ENCODE measurements at places on chromosomes 3 and 15. TPM values are rescaled to one million over a fixed set of nuclear protein-coding genes. Genes with fewer than 3 reads are reported as not detected.

The CFAP100 gene
- total RNA-seq, result 16.6 TPM

The MME gene
- 7.5 TPM for total RNA-seq

The NEK10 gene
- total RNA-seq, result 12.5 TPM

The GOLGA8G gene
- not detected for total RNA-seq

The CFAP20DC gene
- total RNA-seq, result 1.7 TPM

The KAT2B gene
- 41.8 TPM for total RNA-seq

The GOLGA8S gene
- 1.1 TPM for total RNA-seq

The ARPIN gene
- total RNA-seq, result 16.1 TPM

The TP63 gene
- total RNA-seq, result 3.9 TPM

DNA sequence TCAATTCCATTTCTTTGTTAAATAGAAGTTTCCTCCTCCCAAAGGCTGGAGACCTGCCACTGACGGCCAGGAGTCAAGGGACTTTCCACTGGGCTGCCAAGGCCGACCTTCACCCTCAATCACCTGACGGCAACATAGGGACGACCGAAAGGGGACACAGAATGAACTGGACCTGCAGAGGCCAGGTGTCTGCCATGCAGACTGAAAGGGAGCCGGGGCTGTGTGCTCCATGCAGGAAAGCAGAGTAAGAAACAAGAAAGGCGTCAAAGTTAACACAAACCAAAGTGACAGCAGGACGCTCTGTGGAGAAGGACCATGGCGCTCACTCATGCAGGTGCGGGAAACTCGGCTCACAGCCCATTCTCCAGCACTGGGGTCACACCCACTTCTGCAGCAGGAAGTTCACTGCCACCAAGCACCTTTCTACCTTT lies 26.1 kb downstream of the ZXDC start:
- no peak overlapping the region for H3K27ac ChIP-seq
- no peaks in the 10 kb centered on the region for H3K27me3 ChIP-seq
- peaks cover 6% of the 10 kb centered on the region for H3K4me1 ChIP-seq
- peaks cover 47% of the 10 kb centered on the region for H3K36me3 ChIP-seq
- H3K4me3 ChIP-seq, result no peak overlapping the region

GRCh38 chr15:66095871-66096687 lies 157.5 kb downstream of the MEGF11 start:
- H3K36me3 ChIP-seq, result no peaks in the 10 kb centered on the region
- H3K27ac ChIP-seq, result no peak overlapping the region
- H3K27me3 ChIP-seq, result no peaks in the 10 kb centered on the region
- no peak for DNase-seq
- no peak overlapping the region for H3K4me3 ChIP-seq

DNA sequence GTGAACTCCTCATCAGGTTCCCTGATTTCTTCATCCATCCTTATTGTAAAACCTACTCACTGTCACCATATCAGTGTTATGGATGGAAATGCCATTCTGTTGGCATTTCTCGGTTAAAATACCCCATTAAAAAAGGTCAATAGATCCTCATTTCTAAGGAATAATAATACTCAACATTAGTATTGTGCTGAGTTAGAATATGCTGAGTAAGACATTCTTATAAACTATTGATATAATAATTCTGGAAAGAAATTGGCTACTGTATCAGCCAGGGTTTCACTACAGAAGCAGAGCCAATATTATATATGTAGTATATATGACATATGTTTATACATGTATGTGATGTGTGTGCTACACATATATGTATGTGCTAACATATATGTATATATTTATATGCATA lies 95.4 kb upstream of the KCNH8 start:
- no peak overlapping the region for H3K27ac ChIP-seq
- H3K36me3 ChIP-seq, result no peaks in the 10 kb centered on the region
- no peaks in the 10 kb centered on the region for H3K4me1 ChIP-seq
- H3K27me3 ChIP-seq, result no peaks in the 10 kb centered on the region
- H3K4me3 ChIP-seq, result no peak overlapping the region

DNA sequence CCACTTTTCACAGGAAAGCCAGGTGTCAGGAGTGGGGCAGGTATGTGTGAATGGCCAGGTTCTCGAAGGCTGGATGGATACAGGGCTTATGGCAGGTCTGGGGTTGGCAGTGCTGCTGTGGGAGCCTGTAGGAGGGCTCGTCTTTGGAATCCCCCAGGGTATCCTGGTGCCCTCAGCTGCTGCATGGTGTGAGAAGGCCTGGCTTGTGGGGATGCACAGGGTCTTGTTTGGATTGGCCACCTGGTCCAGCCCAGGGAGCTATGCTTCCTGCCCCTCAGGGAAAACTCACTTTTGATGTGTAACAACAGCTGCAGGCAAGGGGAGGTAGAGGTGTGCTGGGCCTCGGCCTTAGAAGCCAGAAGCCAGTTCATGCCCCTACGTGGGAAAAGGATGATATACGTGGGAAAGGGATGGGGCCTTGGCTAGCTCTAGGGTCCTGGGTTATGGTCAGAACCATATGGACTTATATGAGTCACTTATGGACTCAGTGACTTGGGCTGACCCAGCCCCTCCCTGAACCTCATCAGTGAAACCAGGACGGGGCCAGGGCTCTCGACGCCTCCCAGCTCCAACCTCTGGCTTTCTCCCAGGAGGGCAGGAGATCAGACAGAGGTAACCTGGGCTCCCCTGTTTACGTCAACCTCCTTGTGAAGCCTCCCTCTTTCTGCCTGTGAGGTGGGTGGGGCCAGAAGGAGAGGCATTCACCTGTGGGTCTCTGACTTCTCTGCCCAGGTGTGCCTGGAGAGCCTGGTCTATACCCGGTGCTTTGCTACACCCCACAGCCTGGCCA lies 37.8 kb upstream of the CSPG4 start:
- no peak overlapping the region for H3K4me3 ChIP-seq
- no peaks in the 10 kb centered on the region for H3K36me3 ChIP-seq
- H3K27ac ChIP-seq, result no peak overlapping the region
- H3K4me1 ChIP-seq, result no peaks in the 10 kb centered on the region

- H3K27me3 ChIP-seq, result no peaks in the 10 kb centered on the region
- H3K36me3 ChIP-seq, result no peaks in the 10 kb centered on the region
- no peak overlapping the region for H3K4me3 ChIP-seq
- no peak overlapping the region for H3K27ac ChIP-seq
Measured at GRCh38 chr3:193822492-193823212, 229.6 kb downstream of the OPA1 start.

GRCh38 chr15:22966321-22967083 lies 13.7 kb downstream of the CYFIP1 start:
- peaks cover 19% of the 10 kb centered on the region for H3K4me1 ChIP-seq
- no peak overlapping the region for H3K27ac ChIP-seq
- H3K4me3 ChIP-seq, result no peak overlapping the region
- H3K36me3 ChIP-seq, result no peaks in the 10 kb centered on the region
- H3K27me3 ChIP-seq, result no peaks in the 10 kb centered on the region

DNA sequence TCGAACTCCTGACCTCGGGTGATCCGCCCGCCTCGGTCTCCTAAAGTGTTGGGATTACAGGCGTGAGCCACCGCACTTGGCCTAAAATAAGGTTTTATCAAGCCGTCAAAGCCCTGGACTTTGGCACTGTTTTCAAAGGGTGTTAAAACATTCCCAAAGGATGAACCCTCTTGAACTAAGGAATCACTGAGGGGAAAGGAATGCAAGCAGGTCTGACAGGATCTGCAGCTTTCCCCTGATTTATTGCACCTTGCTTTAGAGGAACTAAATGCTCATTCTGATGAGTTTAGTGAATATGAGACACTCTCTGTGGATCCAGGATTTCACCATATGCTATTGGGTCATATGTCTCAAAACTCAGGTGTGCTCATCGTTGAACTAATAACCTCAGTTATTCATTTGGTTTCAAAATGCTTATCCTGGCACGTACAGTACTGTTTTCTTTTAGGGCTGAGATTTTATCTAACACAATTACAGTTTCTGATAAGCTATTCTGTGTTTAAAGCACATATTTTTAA lies 63.0 kb upstream of the TSC22D2 start:
- peaks cover 5% of the 10 kb centered on the region for H3K4me1 ChIP-seq
- no peak overlapping the region for H3K4me3 ChIP-seq
- no peak overlapping the region for H3K27ac ChIP-seq
- no peaks in the 10 kb centered on the region for H3K27me3 ChIP-seq
- no peak for DNase-seq
- H3K36me3 ChIP-seq, result no peaks in the 10 kb centered on the region

- H3K4me3 ChIP-seq, result no peak overlapping the region
- H3K4me1 ChIP-seq, result no peaks in the 10 kb centered on the region
- H3K36me3 ChIP-seq, result no peaks in the 10 kb centered on the region
- H3K27me3 ChIP-seq, result no peaks in the 10 kb centered on the region
- no peak for DNase-seq
Measured at GRCh38 chr3:60142009-60142408, 1092.2 kb upstream of the CFAP20DC start.

- no peak for DNase-seq
- no peak overlapping the region for H3K4me3 ChIP-seq
- H3K27ac ChIP-seq, result no peak overlapping the region
- no peaks in the 10 kb centered on the region for H3K27me3 ChIP-seq
- peaks cover 7% of the 10 kb centered on the region for H3K36me3 ChIP-seq
- H3K4me1 ChIP-seq, result no peaks in the 10 kb centered on the region
Measured at GRCh38 chr3:5194801-5195509, 7.4 kb downstream of the EDEM1 start.

- no peaks in the 10 kb centered on the region for H3K4me1 ChIP-seq
- DNase-seq, result no peak
- no peaks in the 10 kb centered on the region for H3K27me3 ChIP-seq
- no peaks in the 10 kb centered on the region for H3K36me3 ChIP-seq
Measured at GRCh38 chr3:109927161-109927560, 589.8 kb upstream of the DPPA4 start.

GRCh38 chr3:131236421-131236820 lies 145.2 kb upstream of the NUDT16 start:
- H3K36me3 ChIP-seq, result no peaks in the 10 kb centered on the region
- DNase-seq, result no peak
- no peak overlapping the region for H3K27ac ChIP-seq
- no peak overlapping the region for H3K4me3 ChIP-seq

DNA sequence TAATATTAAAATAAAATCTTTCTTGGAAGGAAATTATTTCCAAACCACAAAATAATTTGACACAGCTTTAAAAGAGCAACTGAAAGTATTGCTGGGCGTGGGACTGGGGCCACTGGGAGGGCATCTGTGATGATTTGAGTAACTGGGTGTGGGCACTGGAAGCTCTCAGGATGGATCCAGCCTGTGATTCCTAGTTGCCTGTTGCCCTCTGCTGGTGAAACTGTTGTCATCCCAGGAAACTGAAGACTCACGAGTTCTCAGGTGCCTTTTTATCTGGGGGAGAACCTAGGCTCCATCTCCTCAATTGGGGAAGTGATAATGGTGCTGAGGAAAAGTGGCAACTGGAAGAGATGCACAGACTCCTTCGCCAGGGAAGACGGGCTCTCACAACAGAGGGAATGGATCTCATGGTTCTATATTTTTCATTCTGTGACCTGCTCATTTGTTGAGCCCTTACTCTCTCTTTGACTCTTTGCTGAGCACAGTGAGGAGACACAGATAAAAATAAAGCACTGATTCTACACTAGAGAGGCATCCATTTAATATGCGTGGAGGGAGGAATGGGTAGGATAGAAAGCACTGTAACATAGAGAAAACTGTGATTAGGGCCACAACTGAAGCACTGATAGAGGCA lies 61.6 kb downstream of the TPRG1 start:
- no peaks in the 10 kb centered on the region for H3K27me3 ChIP-seq
- H3K4me3 ChIP-seq, result no peak overlapping the region
- H3K4me1 ChIP-seq, result no peaks in the 10 kb centered on the region
- no peak overlapping the region for H3K27ac ChIP-seq
- no peaks in the 10 kb centered on the region for H3K36me3 ChIP-seq
- DNase-seq, result peak; percentile 90

DNA sequence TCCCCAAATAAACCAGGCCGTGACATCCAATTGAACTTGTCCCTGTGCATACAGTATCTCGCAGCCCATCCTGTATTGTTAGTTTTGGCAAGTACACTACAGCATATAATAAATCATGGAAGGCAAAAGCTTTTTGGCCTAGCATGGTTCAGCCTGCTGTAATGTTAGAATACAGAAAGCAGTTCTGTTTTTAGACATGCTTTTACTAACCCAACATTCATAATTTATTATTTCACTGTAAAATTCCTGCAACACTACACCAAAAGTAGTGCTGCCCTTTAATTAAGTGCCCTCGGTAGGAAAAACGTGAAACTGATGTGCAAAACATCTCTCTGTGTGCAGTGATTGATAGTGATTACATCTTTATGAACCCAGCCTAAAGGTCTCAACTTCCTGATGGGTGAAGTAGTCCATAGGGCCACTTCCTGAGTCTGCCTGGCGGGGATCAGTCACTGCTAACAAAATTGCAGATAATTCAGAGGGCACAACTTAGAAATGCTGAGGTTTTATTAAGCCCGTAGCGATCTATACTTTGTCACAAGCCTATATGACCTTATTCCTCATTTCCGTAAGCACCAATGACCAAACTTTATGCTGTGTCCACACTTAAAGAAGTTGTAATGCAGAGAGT lies 227.8 kb downstream of the CDIN1 start:
- no peak for DNase-seq
- H3K4me1 ChIP-seq, result no peaks in the 10 kb centered on the region
- H3K27me3 ChIP-seq, result no peaks in the 10 kb centered on the region
- no peak overlapping the region for H3K4me3 ChIP-seq
- no peak overlapping the region for H3K27ac ChIP-seq

DNA sequence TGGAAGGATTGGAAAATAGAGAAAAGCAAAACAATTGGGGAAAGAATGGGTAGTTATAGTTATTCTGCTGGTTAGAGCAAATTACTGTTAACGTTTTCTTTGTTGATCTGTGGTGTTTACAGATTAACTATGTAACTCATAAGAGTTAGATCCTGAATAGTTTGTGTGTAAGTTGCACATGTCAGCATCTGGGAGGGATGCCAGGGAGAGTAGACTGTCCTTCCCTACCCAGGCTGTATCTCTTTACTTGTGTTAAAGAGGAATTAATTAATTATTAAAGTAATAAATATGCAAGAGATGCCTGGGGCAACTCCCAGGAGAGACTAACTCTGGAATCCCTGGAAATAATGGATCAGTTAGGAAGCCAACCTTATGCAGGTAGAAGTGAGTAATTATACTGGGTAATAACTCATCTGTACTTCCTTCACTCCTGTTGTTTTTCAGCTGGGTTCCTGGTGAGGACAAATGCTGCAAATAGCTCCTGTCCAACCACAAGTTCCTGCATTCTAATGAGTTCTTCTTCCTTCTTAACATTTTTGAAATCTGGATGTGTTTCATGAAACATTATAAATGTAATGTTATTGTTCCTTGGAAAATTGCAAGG lies 18.9 kb downstream of the GHRL start:
- DNase-seq, result no peak
- H3K27ac ChIP-seq, result no peak overlapping the region
- H3K27me3 ChIP-seq, result no peaks in the 10 kb centered on the region
- H3K4me3 ChIP-seq, result no peak overlapping the region

DNA sequence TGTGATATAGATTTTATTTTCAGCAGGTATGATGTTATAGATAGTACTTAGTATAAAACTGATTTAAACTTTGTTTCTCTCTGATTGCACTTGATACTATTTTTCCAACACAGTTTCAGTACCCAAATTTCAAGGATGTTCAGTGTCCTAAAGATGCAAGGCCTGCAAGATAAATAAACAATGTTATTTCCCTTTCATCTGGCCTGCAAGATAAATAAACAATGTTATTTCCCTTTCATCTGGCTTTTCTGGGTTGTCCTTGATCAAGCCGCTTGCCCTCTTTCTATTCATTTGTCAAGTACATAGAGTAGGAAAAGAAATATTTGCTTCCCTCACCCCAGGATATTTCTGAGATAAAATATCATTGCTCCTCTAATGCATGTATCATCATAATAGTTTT lies 571.0 kb downstream of the FGF12 start:
- no peak for DNase-seq
- no peaks in the 10 kb centered on the region for H3K36me3 ChIP-seq
- H3K27me3 ChIP-seq, result no peaks in the 10 kb centered on the region
- no peaks in the 10 kb centered on the region for H3K4me1 ChIP-seq
- no peak overlapping the region for H3K4me3 ChIP-seq
- H3K27ac ChIP-seq, result no peak overlapping the region

All from spinal cord (tissue), 10 donors.